ENCODE measurements at places on chromosomes 5 and 9.

- peak; percentile 41 for DNase-seq
These were observed 6.9 kb upstream of the ABCA1 start for GRCh38 chr9:104934691-104935500.

DNA sequence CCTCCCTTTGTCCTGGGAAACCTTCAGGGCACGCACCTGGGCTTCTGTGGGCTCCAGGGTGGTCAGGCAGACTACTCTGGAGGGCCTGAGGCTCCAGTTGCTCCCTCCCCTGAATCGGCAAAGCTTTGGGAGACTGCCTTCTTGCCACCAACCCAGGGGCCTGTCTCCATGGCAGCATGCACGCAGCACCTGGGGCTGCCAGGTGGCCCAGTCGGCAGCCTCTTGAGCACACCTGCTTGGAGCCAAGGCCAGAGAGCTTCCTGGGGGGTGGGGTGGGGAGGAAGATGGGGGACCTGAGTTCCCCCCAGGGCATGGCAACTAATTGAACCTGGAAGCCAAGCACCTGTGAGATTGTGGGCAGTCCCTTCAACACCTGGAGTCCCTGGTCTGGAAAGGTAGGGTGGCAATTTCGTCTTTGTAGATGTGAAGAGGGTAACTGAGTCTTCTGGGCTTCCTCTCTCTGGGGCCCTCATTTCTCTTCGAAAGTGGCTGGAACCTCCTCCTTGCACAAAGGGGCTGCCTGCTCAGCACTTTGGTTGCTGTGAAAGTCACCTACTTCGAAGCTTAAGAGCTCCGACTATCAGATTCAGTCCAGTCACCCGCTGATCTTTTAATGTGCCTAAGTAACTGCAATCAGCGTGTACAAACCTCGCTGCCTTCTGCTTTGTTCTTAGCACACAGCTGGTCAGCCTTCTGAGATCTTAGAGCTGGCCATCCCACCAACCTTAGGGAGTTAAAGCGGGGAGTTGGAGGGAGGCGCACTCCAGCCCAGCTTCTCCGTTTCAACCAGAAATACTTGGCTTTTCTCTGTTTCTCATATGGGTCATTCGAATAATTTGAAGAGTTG lies 4.0 kb downstream of the RNF183 start:
- DNase-seq: no peak

DNA sequence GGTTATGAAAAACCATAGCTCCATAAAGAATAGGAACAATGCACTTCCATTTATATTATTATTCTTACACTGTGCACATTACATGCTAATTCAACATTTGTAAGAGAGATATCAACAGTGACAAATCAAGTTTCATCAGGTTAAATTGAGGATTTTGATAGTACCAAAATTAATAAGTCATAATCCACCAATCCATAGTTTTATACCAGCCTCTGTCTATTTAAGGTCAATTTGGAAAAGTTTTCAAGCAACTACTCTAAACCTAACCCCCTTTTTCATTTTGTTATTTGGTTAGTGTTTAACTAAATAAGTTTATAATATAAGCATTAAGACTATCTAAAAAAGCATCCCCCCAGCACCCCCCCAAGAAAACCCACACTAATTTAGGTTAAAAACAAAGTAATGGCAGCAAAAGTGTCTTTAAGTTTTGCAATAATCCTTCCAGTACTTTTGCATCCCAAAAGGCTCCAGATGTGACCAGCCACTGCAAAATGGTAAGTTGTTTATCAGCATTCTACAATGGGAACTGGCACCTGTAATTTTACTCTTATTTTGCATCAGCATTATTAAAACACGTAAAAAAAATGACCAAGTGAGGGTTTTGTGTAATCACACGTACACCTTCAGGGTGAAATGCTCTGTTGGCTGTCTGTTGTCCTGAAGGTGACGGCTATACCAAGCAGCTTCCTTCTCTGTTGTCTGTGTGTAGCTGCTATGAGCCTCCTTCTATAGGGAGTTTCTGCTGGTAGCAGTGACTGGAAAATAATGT lies 36.8 kb upstream of the SSBP2 start:
- peak; percentile 66 for DNase-seq

DNA sequence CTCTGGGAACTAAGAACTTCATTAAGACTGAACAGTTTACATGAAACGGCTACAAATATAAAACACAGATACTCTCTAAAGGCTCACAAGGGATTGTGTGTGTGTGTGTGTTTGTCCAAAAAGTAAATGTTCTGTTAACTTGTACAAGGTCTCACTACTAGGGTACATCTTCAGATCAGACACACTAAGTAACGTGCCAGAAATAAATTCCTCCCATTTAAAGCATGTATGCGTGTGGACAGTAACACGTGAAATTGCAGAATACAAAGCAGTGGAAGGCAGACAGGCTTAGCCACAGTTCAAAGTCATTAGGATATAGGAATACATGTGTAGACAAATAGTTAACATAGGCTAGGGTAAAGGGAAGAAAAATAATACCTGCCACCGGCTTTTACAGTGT lies 1.8 kb downstream of the BNC2 start:
- DNase-seq: no peak

DNA sequence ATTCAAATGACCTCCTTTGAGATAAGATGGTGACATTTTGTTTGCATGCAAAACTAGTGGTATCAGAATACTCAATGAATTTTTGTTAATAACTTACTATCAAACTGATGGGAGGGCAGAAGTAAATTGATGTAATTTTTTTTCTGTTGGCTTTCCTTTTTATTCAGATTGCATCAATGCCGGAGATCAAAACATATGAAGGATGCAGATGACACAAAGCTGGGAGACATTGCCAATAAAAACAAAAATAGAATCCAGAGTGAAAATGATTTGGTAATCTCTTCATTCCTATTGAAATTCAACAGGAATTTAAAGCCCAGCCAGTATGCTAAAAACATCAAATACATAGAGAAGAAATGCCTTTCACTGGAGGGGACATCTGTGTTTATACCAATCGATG lies 1655.3 kb upstream of the C9orf72 start:
- no peak for DNase-seq

- no peak for DNase-seq
These were observed 255.4 kb downstream of the GOLPH3 start for GRCh38 chr5:31918739-31919138.

DNA sequence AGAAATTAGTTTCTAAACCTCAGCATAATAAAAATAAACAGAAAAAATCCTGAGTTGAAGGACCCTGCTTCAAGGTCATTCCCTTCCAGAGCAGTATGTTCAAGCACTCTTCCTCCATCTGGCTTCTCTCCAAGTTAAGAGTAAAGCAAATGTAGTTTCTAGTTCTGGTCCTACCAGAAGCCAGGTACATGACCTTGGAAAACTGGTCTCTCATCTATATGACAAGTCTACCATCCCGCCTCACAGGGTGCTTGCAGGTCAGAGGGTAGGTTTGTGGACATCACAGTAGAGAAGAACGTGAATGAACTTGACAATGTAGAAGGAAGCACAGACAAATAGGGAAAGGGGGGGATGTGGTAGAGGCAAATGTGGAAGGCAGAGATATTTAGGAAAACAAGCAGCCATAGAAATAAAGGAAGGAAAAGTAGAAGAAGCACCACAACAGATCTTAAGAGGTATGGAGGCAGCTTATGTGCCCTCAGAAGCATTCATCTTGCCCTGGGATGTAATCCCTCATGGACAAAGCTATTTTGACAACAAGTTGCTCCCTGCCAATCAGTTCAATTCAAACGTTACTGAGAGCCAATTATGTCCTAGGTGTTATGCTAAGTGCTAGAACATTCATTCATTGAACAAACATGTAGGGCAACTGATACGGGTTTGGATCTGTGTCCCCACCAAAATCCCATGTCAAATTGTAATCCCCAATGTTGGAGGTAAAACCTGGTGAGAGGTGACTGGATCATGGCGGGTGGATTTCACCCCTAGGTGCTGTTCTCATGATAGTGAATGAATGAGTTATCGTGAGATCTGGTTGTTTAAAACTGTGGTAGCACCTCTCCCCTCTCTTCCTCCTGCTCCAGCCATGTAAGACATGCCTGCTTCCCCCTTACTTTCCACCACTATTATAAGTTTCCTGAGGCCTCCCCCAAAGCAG lies 23.7 kb upstream of the CTNNAL1 start:
- DNase-seq: no peak

- DNase-seq: no peak
These were observed 32.0 kb downstream of the RGS3 start for GRCh38 chr9:113495526-113495925.

DNA sequence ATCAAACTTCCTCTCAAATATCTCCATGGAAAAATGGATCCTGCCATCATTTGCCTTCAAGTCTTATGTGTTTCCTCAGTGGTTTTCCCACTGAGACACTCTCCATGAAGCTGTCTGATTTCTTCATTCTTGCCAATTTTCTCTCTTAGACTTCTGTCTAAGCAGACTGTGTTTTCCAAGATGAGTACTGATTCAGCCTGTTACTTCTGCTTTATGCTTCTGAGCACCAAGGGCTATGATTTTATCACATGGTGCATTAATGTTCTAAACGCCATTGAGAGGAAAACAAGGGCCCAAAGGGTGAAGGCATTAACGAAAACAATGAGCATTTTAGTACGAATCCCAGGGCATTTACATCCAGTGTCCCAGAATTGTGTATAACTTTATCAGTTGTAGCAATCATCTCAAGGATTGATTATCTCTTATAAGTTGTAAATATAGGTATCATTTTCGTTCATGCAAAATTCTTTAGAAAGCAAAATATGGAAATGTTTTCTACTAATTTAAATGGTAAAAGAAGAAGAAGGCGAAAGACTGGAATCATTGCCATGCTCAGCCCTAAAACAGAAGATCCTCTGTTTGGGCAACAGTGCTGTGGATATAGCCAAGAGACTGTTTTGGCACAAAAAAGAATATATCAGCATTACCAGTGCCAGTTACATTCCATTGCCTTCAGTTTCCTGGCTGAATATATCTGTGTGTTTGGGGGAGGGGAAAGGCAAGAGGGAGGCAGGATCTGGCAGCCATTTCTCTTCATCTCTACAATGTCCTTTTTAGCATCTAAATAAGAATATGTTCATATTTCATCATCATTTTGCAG lies 537.6 kb downstream of the ANXA1 start:
- no peak for DNase-seq

GRCh38 chr5:10729320-10730042 lies 31.6 kb downstream of the DAP start:
- no peak for DNase-seq

DNA sequence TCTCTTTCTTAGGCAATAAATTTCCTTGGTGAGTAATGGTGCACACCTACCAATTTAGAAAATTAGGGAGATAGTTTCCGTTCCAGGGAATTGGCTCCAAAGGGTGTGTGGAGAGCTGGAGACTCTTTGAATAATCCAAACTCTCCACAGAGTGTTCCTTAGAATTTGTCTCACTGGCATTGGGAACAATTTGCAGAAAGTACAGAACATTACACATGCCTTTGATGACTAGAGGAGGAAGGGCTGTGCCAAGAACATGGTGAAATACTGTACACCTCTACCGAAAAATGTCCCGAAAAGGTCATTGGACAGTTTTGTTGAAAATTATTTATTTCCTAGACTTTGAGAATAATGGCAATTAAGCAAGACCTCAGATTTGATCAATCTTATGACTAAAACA lies 214.2 kb upstream of the MPDZ start:
- DNase-seq: no peak

DNA sequence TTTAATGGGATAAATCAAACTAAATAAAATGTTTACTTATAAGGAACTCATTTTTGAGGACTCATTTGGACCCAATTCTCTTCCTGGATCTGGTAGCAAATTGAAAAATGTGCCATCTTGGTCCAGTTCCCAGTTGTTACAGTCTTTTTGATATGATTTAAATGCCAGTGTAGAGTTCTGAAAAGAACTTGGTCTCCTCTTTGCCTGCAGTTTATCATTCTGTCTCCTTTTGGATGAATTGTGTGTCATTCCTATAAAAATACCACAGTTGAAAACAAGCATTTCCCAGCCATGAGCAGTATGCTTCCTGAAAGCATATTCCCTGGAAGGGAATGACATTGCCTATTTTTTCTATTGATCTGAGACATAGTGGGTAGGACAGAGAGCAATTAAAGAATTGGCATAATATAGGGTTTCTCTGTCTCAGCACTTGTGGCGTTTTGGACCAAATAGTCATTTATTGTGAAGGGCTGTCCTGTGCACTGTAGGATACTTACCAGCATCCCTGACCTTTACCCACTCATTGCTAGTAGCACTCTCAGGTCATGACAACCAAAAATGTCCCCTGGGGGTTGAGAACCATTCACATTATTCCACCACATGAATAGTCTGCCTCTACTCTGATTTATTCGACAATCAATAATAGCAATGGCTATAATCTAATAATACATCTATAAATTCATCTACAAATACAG lies 181.8 kb downstream of the NXNL2 start:
- peak; percentile 8 for DNase-seq

DNA sequence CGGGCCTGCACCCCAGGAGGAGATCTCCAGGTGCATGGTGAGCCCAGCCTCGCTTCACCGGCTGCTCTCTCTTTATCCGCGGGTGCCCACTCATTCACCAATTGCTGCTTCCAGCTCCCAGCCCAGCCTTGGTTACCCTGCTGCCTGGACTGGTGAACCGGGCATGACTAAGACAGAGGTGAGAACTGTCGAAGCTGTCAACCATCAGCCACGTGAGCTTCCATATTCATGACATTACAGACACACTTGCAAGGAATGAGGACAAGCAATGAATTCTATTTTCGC lies 220.5 kb downstream of the ROR2 start:
- DNase-seq: no peak

- DNase-seq: peak; percentile 62
These were observed 69.8 kb downstream of the GALNT10 start for GRCh38 chr5:154260224-154260927.

GRCh38 chr5:122014236-122014935 lies 52.6 kb downstream of the SRFBP1 start:
- DNase-seq: peak; percentile 31

DNA sequence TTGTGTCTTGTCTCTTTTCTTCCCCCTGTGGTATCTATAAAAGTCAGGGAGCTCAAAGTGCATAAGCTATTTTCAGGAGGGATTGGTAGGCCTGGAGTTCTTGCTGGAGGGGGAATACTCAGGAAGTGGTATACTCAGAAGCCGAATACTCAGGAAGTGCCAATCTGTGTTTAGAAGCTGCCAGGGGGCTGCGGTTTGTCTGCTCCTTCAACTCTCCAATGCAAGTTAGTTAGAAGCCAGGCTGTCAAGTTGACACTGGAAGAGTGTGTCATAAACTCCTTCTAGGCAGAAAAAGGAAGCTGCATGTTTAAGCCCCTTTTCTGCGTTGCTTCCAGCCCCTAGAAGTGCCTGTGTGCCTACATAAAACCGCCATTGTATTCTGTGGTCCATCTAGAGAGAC lies 366.5 kb downstream of the TAF11L14 start:
- DNase-seq: no peak

Data from AG10803 (cell line).